ENCODE measurements at places on chromosomes 6 and 20.

GRCh38 chr20:34585019-34585418 is 26.5 kb downstream of the MAP1LC3A start:
- DNase-seq = no peak

DNA sequence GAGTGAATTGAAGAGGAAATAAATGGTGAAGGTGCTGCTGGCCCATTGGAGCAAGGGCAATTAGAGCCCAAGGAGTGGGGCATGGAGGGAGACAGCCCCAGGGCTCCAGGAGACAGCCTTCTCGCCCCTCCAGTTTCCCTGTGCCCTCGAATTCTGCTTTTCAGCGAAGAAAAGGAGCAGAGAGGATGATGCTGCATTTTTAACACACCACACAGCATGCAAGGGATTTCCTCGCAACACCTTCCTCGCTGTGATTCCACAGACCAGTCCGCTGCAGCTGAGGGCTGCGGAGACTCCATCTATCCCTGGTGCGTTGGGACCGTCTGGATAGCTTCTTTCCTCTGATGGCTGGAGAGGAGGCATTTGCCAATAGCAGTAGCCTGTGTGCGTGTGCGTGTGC is 41.7 kb downstream of the PTCHD4 start:
- DNase-seq = no peak

GRCh38 chr6:25042536-25042935 is 106.8 kb upstream of the RIPOR2 start:
- DNase-seq = no peak

DNA sequence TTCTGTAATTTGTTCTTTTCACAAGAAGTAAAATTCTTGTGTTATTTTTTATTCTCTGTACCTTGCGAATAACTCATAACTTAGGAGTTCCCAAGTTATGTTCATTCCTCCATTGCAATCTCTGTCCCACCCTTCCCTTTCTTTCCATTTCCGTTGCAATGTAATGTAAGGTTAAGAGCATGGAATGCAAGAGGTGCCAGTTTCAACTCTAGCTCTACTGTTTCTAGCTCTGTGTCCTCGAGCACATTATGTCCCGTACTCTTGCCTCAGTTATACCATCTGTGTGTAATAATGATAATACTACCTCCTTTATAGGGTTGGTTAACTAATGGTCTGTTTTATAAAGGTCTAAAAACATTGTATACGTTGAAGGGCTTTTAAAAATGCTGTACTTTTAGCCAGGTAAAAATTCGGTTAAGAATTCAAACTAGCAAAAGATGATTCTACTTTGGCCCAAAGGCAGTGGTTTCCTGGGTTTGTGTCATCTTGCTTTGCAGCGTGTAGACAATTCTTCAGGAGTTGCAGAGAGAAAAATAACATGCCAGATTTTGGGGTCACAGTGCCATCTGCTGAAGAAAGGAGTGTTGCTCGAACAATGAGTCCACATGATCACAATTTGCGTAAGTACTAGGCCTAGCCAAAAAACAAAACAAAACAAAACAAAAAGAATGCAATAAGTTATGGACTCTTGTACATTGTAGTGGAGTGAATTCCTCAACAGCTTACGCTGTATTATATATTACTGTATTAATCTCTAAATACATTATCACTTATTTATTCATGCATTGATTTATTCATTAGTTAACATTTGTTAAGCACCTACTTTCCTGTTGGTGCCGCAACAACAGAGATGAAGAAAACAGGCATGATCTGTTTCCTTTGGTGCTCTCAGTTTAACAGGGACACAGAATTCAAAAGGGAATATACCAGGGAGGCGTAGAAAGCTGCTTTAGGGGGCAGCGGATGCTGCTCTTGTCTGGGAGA is 10.0 kb upstream of the PFDN4 start:
- no peak for DNase-seq

DNA sequence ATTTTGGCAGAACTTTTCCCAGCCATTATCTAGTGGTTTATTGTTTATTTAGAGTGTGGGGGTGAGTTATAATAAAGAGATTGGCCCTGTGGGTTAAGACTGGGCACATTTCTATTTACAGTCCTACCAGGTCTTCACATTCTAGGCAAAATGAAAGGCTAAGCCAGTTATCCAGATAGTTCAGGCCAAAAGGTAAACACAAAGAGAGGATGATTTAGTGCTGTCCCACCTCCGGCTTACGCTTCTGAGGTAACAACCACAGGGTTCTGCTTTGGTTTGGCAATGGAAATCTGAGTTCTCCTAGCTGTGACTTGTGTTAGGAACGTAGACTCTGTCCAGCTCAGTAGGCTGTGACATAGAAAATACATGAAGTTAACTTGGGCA is 50.3 kb upstream of the PTPRK start:
- DNase-seq = no peak

DNA sequence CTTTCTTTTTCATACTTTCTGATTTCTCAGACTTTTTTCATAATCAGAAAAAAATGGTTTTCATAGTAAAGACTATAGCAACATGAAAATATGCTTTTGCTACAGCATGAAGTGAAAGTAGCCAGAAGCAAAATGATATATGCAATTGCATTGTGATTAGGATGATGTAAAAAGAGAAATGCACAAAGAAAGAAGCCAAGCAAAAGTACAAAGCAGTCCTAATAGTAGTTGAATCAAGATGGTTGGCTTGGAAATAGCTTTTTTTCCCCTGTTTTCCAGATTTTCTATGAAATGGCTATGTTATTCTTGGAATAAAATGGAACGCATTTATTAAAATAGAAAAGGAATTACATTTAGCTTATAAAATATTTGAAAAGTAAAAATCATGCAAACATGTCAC is 77.3 kb downstream of the SEL1L2 start:
- DNase-seq = no peak

DNA sequence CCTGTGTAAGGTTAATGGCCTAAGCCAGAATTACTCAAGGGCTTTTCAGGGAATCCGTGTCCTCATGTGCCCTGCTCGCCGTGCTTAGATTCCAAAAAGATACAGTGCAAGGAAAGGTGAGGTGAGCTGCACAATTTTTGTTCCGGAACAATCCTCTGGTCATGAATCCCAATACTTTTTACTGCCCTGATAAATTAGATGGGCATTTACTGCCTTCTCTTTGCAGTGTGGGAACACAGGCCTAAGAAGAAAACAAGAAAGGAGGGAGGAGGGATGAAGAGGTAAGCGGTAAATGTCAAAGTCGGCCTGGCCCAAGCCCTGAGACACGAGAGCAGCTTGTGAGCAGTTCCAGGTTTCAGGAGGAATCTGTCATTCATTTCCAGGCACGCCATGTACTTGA is 390.9 kb upstream of the SULF2 start:
- DNase-seq = no peak

DNA sequence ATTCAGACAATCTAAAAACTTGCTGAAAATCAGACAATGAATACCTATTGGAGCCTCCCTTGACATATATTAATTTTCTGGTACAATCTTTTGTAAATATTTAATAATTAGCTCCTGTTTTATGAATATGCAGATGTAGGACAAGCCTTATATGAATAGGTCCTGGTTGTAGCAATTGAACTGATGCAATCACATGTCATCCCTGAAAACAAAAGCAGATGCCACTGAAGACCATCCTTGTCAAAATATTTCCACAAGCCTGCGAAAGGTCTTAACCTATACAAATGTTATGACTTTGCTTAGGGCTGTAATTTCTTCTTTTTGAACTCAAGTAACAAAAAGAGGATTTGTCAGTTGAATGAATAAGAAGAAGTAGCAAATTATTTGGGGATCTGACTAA is 722.1 kb downstream of the EYS start:
- DNase-seq = no peak

- DNase-seq = no peak
Measured at GRCh38 chr20:59455402-59456341, 148.7 kb upstream of the PHACTR3 start.

GRCh38 chr6:116797585-116797984 is 31.3 kb downstream of the GPRC6A start:
- DNase-seq = no peak

GRCh38 chr6:70164556-70164955 is 138.3 kb downstream of the COL9A1 start:
- no peak for DNase-seq

DNA sequence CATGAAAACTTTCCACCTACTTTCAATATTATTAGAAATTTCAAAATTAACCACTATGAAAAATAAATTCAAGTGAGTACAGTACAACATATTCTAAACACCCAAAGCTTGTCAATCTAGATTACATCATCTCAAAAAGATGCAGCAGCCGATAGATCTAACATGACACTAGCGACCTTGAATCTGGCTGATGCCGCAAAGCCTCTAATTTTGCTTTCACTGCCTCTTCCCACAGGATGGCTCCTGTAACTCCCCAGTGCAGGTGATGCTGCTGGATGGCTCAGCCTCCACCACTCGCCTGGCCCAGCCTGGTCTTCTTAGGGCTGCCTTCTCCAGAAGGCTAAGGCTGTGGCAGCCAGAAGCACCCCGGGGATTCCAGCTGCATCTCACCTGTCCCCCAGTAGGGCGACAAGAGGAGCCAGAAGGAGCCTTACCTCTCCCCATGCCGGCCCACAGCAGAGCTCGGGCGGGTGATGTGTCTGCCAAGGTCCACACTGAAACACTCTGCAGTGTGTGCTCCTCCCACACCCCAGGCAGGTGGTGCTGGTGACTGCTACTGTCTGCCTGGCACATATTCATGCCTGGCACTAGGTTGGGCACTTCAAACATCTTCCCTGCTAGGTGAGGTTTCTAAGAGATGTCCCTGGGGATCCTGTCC is 82.1 kb downstream of the SLC23A2 start:
- DNase-seq = no peak

GRCh38 chr6:136166815-136167214 is 83.3 kb downstream of the MTFR2 start:
- no peak for DNase-seq

- no peak for DNase-seq
Measured at GRCh38 chr20:52033313-52033712, 158.3 kb downstream of the ZFP64 start.

- DNase-seq = no peak
Measured at GRCh38 chr20:3655131-3655405, 8.1 kb downstream of the GFRA4 start.
